ENCODE measurements at places on chromosomes 4 and X. TPM values are rescaled to one million over a fixed set of nuclear protein-coding genes. Genes with fewer than 3 reads are reported as not detected.

FHDC1 gene
- total RNA-seq = 22.3 TPM

SPANXA1 gene
- not detected for total RNA-seq

CAPN6 gene
- not detected for total RNA-seq

RNF150 gene
- 56.5 TPM for total RNA-seq

DNA sequence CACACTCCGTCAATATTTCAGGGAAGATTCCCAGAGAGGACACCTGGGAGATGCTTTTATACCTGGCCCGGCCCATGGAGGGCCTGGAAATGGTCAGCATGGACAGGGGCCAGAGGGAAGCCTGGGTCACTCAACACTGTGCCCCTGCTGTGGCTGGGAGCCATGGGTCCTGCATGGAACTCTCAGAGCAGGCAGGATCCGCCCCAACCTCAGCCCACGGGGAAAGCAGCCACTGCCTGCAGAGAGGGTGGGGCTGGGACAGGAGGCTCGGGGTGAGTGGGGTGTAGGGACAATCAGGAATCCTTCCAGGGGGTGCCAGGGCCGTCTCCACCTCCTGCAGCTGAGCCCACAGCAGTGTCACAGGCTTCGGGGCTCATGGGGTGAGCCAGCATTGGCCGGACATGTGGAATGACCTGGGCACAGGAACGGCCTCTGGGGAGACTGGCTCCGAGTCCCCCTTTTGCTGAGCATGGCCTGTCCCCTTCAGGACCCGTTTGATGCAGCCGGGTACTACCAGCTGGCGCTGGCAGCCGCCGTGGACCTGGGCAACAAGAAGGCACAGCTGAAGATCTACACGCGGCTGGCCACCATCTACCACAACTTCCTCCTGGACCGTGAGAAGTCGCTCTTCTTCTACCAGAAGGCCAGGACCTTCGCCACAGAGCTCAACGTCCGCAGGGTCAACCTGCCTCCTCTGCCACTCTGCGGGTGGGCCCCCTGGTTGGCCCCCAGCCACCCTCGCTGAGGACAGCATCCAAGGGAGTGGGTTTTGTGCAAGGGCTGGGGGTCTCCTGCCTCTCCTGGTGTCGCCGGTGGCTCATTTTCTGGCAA, 29.1 kb upstream of the HTRA3 start:
- H3K4me3 ChIP-seq = no peak overlapping the region
- H3K4me1 ChIP-seq = peaks cover 16% of the 10 kb centered on the region
- DNase-seq = no peak
- no peaks in the 10 kb centered on the region for H3K27me3 ChIP-seq
- no peaks in the 10 kb centered on the region for H3K36me3 ChIP-seq

DNA sequence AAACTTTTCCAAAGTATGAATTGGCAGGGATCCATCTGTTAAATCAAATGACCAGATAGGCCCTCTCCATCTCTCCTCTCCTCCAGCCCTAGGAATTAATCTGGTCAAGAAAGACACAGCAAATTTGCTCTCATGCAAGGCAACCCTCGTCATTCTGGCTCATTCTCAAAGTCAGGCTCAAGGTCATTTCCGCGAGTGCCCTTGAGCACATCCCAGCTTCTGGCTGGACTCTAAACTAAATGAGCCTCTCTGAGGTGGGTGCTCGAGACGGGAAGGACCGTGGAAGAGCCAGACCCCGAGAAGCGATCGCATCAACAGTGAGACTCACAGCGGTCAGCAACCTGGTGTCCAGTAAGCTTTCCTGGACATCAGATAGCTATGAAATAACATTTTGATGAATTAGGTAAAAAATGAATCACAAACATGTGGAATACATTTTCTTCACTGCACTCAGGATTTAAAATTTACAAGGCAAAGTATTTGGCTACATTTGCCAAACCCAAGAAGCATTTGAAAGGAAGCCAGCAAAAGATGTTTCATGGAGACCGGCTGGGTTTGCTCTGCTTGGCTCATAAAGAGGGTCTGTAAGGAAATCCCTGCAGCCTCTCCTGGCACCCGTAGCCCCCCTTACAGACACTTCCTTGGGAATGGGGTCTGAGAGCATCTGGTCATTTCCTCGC, 121.0 kb downstream of the ENPP6 start:
- no peaks in the 10 kb centered on the region for H3K36me3 ChIP-seq
- no peaks in the 10 kb centered on the region for H3K27me3 ChIP-seq
- H3K27ac ChIP-seq = no peak overlapping the region
- no peak for DNase-seq
- H3K4me1 ChIP-seq = no peaks in the 10 kb centered on the region
- H3K4me3 ChIP-seq = no peak overlapping the region

- peaks cover 7% of the 10 kb centered on the region for H3K27me3 ChIP-seq
- H3K36me3 ChIP-seq = no peaks in the 10 kb centered on the region
- H3K27ac ChIP-seq = no peak overlapping the region
- no peak for DNase-seq
- H3K4me3 ChIP-seq = no peak overlapping the region
- peaks cover 7% of the 10 kb centered on the region for H3K4me1 ChIP-seq
Measured at GRCh38 chr4:90537491-90537890, 410.3 kb downstream of the CCSER1 start.

DNA sequence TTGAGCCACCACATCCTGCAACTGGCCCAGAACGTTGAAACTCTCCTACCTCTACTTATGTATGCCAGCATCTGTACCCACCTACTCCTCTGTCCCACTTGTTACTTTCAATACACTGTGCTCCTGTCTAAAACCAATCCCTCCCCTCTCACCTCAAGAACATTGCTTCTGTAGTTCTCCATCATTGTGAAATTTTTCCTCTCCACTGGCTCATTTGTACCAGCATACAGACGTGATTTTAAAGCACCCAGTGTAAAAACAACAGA, 25.5 kb upstream of the USO1 start:
- H3K36me3 ChIP-seq = no peaks in the 10 kb centered on the region
- no peak overlapping the region for H3K27ac ChIP-seq
- no peak for DNase-seq
- H3K27me3 ChIP-seq = no peaks in the 10 kb centered on the region
- no peaks in the 10 kb centered on the region for H3K4me1 ChIP-seq
- no peak overlapping the region for H3K4me3 ChIP-seq

GRCh38 chr4:153348006-153348405, 3.5 kb downstream of the MND1 start:
- peaks cover 18% of the 10 kb centered on the region for H3K4me1 ChIP-seq
- H3K36me3 ChIP-seq = no peaks in the 10 kb centered on the region
- H3K27ac ChIP-seq = no peak overlapping the region

DNA sequence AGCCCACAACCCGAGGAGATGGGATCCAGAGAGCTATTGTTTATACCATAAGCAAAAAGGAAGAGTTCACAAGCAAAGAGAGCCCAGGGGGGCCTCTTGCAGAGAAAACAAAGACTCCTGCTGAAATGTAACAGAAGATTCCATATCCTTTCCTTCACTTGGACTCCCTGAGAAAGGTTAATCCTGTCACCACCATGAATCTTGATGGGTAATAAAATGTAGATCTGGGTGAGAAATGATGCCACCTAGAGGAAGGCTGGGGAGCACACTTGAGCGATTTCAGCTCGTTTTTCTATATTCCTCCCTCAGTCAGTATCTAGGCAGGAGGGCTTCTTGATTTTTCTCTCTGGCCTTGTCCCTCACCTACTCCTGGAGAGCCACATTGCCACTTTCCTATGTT, 10.2 kb upstream of the KCNE5 start:
- no peaks in the 10 kb centered on the region for H3K27me3 ChIP-seq
- H3K4me3 ChIP-seq = no peak overlapping the region
- peaks cover 2% of the 10 kb centered on the region for H3K4me1 ChIP-seq
- H3K36me3 ChIP-seq = peaks cover 7% of the 10 kb centered on the region
- no peak for DNase-seq

- no peak overlapping the region for H3K27ac ChIP-seq
- no peak for DNase-seq
- no peaks in the 10 kb centered on the region for H3K27me3 ChIP-seq
- H3K4me3 ChIP-seq = no peak overlapping the region
- no peaks in the 10 kb centered on the region for H3K36me3 ChIP-seq
Measured at GRCh38 chr4:183984566-183984965, 79.5 kb downstream of the STOX2 start.

DNA sequence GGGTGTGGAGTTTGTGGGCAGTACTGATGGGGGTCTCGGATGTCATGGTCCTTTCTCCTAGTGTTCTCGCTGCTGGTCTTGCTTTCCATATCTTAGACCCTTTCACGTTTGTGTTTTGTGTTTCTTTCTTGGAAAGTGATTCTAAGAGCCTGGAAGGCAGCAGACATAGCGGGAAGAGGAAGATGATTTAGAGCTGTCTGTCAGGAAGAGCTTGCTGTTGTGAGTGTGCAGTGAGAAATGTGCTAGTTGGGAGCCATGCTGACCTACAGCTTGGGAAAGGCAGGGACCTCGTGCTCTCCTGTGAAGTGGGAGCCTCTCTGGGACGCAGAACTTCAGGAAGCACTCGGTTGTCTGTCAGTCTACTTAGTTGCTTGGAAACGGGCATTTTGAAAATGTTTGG, 122.2 kb downstream of the ZNF518B start:
- H3K27ac ChIP-seq = no peak overlapping the region
- H3K4me1 ChIP-seq = peaks cover 11% of the 10 kb centered on the region
- DNase-seq = no peak
- no peaks in the 10 kb centered on the region for H3K36me3 ChIP-seq
- no peaks in the 10 kb centered on the region for H3K27me3 ChIP-seq
- H3K4me3 ChIP-seq = no peak overlapping the region

Data from osteocyte (in vitro differentiated cells).